ENCODE measurements at places on chromosomes 6 and 20.

DNA sequence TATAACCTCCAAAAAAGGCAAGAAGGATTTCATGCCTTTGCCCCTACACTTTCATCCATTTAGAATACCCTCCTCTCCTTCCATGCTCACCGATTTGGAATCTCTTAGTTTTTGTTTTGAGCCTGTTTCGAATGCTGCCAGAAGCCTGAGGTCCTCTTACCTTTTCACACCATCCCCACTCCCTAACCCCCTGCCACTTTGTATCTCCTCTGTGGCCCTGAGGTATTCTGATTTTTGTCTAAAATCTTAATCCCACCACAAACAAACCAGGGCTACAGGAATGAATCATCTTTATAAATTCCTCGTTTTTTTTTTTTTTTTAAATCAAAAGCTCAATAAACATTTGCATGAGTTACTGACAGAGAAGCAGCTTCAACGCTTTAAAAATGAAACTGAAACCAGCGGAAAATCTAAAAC is 1.6 kb upstream of the RPS12 start:
- no peak for DNase-seq

- peak; percentile 23 for DNase-seq
Observed at GRCh38 chr6:97053643-97054411, 129.3 kb downstream of the KLHL32 start.

DNA sequence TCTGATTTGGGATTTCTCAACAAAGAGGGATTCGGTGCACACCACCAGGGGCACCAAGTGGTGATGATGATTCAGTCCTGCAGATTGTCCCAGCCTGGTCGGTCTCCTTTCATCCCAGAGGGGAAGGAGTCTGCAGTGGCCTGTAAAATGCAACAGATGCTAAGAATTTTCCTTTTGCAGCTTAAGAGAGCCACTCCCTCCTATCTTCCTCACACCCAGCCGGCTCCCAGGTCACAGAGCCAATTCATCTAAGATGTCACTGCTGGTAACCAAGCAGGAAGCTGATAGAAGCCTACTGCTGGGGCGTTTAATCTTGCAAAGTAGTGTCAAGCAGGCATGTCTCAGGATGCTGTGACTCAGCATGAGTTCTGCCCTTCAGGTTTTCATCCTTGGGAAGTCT is 203.8 kb upstream of the LRFN2 start:
- DNase-seq, result no peak

DNA sequence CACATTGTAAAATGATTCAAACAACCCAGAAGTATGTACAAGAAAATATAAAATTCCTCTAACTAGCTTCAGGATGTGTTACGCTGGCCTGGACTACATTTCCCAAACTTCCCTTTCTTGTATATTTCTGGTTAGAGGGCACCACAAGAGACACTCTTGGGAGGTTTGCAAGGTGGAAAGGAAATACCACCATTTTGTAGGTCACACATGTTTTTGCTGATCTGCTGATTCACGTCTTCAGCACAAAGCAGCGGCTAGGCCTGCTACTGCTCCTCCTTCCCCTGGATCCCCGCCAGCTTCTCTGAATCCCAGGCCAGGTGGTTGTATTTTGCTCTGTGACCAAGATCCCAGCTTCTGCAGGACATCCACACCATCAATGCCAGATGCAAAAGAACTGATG is 104.2 kb downstream of the AGPAT4 start:
- DNase-seq, result peak; percentile 39

- DNase-seq, result no peak
Observed at GRCh38 chr20:63612276-63612931, 14.5 kb downstream of the GMEB2 start.

- DNase-seq, result peak; percentile 23
Observed at GRCh38 chr6:14682812-14683211, 563.1 kb upstream of the JARID2 start.

DNA sequence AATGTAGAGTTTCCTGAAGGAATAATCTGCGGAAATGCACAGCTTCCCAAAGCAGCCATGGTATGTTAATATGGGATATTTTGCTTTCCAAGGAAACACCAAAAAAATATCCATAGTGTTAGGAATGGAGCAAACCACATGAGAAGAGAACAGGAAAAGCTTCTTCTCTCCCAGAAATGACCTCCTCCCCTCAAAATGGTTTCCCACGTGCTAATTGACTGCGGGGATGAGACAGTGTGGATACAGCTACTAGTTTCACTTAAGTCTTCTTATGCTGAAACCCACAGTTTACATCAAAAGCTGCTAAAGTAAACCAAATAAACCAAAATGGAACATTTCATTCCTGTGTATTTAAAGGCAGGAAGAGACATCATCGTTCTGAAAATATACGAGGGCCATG is 69.4 kb downstream of the FYN start:
- no peak for DNase-seq

GRCh38 chr6:158293122-158293521 is 19.1 kb upstream of the TULP4 start:
- DNase-seq, result no peak

DNA sequence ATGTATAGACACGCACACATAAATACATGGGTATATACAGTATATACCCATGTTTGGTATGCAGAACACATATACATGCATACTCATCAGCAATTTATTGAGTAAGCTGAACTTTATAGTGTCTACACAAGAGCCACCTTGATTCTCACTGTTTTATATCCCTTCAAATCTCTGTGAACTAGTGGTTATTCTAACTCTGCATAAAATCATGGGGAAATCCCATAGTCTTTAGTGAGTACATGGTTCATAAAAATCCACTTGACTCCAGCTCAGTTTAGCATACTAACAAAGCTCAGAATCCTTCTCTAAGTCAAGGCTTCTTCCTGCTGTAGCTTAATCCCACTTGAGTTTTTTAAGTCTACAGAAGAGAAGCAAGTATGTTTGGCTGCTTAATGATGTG is 104.1 kb downstream of the THEMIS start:
- no peak for DNase-seq

DNA sequence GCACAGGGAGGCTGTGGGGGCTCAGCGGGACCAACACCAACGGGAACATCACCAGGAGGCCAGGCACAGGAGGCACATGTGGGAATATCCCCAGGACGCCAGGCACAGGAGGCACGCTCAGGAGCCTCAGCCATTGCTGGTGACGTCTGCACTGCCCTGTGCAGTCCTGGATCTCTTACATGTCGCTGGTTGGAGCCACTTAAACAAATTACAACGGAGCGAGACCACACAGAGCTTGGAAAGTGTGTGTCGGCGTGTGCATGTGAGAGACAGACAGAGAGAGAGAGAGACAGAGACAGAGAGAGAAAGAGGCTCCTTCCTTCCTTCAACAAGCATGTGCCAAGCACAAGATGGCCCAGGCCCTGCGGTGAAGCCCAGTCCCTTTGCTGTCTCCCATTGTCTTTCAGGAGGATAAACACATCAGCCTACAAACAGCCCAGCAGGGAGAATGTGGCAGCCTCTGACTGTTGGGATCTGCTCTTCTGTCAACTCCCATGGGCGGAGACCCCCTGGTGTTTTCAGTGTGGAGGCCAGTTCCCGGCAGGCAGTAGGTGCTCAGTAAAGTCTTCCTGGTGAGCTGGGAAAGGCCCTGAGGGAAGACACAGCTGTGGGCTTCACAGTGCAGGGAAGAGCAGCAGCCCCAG is 112.7 kb upstream of the THBS2 start:
- DNase-seq, result no peak

GRCh38 chr20:59525500-59526241 is 78.7 kb upstream of the PHACTR3 start:
- DNase-seq, result no peak

DNA sequence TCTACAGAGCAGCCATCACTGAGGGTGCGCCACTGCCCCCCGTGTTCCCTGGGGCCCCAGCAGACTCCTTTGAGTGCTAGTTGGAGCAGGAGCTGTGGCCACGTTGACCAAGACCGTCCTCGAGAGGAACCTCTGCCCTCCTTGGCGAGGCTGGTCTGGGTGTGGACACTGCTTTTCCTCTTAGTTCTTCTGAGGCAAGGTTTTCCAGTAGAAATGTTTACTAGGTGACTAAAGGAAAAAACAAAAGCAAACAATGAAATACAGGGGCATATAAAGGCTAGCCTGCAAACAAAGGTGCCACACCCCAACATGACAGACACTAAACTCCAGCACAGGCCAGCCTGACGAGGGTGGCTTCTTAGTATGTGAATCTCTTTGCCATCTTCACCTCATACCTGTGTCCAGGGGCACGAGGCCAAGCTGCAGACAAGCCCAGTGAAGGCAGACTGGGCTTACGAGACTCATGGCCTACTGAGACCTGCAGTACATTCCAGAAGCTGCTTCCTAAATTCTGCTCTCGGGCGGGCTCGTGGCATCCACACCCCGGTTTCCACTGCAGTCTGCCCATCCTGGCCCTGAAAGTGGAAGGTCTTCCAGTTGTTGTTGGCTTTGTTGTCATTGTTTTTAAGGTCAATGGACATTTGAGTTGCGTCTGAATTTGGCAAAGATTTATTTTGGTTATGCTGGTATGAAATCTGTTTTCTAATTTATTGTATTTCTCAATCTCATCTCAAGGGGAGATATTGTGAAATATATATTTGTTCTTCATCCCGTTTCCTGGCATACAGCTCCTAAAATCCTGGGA is 39.2 kb downstream of the FAM50B start:
- DNase-seq, result no peak

DNA sequence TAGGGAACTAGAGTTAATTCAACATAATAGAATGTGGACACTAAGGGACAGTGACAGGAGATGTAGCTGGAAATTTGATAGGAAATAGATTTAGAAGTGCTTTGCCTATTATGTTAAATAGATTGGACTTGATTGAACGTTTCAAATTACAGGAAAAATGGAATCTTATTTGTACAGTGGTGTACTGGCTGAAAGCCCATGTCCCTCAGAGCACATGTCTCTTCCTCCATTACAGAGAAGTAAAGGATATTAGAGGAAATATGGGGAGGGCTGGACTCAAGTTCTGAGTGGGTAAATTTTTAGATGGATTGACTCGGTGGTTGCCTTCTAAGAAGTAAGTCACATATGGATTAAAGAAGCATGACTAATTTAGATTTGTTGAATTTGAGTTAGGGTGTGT is 11.4 kb downstream of the PKIB start:
- DNase-seq, result no peak

GRCh38 chr6:169269180-169270076 is 15.8 kb upstream of the THBS2 start:
- no peak for DNase-seq

- DNase-seq, result no peak
Observed at GRCh38 chr6:67411036-67411435, 1224.0 kb upstream of the ADGRB3 start.

DNA sequence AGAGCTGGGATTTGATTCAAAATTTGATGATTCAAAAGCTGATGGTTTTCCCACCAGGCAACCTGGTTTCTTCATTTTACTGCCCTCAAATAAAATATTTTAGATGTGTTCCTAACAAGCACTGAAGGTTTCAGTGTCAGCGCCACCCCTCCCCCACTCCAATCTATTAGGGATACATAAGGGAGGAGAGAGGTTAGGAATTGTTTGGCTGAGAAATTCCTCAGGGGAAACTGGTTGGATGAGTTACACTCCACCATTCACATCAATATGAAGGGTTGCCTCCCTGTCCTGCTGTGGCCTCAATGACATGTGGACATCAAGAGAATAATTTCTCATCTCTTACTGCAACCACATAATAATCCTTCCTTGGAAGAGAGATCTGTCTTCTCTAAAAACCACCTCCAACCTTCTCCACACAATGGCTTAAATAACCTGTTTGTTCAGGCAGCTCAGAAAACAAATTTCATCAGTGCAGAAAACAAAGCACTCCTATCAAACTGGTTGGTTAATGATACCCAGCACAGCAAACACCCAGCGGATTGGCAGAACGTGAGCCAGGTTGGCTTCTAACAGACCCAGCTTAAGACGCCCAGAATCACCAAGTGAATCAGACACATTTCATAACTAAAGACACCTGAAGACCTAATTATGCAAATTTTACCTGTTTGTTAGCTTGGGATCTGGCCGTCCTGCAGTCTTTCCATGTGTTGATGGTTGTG is 136.0 kb upstream of the SGK1 start:
- no peak for DNase-seq

DNA sequence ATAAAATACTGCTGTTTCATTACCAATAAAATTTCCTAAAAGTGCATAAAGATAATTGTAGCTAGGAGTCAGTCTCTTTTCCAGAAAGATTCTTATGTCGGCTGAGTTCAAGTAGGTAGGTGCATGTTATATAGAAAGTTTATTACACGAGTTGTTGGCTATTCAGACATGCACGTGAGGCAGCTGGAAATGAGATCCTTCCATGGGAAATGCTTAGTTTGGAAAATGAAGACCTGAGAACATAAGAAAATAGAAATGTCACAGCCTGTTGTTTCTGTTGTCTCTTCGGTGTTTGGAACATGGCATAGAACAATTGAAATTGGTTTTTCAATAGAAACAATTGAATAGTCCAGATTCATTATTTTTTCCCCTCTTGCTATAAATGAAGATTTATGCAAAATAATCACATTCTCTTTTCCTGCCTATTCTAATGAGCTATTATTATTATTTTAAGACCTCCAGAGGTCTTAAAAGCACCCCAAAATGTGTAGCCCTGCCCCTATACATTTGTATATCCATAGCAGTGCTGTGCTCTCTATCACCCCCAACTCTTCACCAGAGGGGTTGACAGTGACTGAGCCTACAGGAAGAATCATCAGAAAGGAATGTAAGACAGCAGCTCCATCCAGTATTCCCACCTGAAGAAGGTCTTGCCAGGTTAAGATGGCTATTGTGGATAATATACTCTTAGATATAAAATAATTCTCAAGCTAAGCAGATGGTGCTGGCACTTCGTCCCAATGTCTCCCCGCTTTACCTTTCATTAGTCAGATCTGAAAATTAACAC is 82.2 kb downstream of the ZDHHC14 start:
- no peak for DNase-seq

GRCh38 chr6:132084811-132085509 is 133.8 kb upstream of the CCN2 start:
- peak; percentile 98 for DNase-seq

- peak; percentile 23 for DNase-seq
Observed at GRCh38 chr20:10648651-10649050, 25.1 kb downstream of the JAG1 start.

GRCh38 chr6:141024526-141024925 is 1108.2 kb upstream of the GJE1 start:
- DNase-seq, result no peak

DNA sequence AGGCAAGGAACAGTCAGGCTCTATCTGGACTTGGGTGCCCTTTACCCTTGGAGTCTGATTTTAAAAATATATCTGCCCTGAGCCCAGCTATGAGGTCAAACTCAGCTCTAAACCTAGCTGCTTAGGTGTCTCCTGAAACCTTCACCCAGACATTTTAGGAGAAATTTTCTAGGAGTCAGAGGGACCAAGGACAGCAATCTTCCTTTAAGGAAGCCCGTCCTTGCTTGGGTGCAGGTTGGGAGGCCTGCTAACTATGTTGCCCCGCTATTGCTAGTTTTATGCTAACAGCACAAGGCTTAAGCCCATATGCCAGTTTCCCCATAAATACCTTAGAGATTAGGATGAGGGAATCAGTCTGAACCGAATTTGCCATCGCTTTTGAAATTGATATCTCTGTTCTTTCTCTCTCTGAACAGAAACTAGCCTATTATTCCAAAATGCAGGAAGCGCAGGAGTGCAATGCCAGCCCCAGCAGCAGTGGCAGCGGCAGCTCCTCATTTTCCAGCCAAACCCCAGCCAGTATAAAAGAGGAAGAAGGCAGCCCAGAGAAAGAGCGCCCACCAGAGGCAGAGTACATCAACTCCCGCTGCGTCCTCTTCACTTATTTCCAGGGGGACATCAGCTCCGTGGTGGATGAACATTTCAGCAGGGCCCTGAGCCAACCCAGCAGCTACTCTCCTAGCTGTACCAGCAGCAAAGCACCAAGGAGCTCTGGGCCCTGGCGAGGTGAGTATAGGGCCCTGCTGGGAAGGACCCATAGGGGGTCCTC is 2.6 kb downstream of the VGLL2 start:
- no peak for DNase-seq

Measured in HFFc6 (cell line).